CD4-positive, alpha-beta T cell treated with Interferon alpha-2 for 1 hour (primary cell): ENCODE measurements at places on chromosomes 16 and 17.

DNA sequence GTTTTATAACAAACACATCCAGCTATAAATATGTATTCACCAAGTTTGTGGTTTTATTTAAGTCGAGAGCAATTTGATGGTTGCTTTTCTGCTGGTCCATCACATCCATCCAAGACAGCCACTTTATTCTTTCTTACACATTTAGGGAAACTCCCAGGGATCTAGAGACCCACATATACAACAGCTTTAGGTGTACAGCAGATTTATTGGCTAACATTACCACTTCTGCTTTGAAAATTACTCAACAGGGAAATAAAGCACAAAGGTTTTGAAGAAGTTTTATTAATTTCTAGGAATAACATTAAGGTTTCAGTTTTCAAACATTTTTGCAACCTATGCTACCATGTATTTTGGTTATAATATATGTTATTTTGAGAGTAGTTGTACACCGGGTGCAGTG, 6.9 kb downstream of the ERCC4 start:
- DNase-seq, result no peak

GRCh38 chr17:80758481-80759376, 214.1 kb downstream of the RPTOR start:
- peak; percentile 49 for DNase-seq

DNA sequence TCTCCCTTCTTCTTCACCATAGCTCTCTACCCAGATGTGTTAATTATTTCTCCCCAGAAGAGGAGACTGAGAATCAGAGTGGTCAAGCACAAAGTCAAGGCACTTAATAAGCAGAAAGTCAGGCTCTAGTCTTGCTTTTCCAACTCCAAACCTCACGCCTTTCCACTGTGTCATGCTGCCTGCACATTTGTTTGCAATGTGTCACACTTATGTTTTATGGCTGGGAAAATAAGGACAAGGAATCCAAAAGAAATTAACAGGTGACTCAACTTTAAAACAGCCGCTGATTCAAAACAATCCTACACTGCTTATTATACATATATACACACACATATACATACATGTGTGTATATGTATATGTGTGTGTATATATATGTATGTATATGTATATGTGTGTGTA, 255.7 kb upstream of the DYNLRB2 start:
- no peak for DNase-seq

GRCh38 chr16:57807252-57807967, 5.1 kb upstream of the KIFC3 start:
- no peak for DNase-seq

GRCh38 chr17:21029036-21029435, 13.8 kb downstream of the USP22 start:
- no peak for DNase-seq

DNA sequence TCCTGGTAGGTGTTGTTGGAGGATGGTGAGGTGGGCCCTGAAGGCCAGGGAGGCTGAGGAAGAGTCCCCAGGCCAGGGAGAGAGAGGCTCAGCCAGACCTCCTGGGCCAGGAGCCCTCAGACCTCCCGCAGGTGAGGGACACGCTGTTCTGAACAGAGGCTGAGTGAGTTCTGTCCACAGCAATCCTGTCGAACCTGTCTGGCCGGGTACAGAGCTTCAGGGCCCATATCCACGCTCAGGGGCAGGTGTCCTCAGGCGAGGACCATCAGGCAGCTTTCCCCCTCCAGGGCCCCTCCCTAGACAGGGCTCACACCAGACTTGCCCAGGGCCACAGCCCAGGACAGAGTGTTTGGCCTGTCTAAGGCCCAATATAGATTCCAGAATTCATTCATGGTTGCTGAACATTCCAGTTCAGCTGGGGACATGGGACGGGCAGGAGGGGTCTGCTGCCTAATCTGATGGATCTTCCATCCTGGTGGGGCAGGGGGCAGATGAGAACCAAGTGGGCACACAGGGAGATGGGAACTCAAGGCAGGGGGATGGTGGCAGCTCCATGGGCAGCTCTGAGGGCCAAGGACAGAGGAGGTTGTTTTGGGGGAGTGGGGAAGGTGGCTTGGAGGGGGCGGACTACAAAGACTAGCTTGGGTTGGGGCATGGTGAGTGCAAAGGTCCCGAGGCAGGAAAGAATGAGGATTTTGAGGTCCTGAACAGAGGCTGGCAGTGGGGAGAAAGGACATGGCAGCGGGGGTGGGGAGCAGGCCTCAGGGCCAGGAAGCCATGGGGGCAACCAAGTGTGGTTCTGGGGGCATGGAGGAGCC, 23.4 kb upstream of the MPRIP start:
- DNase-seq, result no peak

GRCh38 chr17:41654678-41655607, 30.6 kb upstream of the KRT17 start:
- no peak for DNase-seq

DNA sequence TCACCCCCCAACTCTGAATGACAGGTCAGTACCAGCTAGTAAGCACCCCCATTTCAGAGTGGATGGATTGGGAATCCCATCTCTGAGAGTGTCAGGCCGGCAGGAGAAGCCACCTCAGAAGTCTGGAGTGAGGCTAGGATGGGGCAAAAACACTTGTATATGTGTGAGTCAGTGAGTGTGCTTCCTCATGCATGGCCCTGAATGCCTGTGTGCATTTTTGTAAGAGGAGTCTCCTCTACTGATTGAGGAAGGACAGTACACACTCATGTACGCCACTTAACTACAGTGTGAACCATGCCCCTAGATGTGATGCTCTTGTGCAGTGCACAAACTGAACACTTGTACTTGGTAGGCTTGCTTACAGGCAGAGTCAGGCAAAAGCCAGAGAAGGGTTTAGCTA, 22.3 kb upstream of the NAGS start:
- no peak for DNase-seq

GRCh38 chr16:86924537-86924936, 346.2 kb downstream of the FOXL1 start:
- no peak for DNase-seq

DNA sequence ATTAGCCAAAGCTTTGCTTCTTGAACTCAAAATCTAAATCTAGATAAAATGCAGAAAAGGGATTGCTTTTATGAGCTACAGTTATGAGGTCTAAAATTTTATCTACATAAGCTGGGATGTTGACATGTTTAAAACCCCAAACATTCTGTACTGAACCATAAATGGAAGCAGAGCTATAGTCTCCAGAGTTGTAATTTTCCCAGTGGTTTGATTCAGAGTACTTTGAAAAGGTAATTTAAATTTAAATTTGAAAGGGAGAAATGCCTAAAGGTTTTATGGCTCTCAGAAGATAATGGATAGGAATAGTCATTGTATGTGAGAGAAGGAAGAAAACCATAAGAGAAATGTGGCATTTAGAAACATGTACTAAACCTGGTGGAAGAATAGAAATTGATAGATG, 163.2 kb downstream of the PPM1E start:
- DNase-seq, result no peak

DNA sequence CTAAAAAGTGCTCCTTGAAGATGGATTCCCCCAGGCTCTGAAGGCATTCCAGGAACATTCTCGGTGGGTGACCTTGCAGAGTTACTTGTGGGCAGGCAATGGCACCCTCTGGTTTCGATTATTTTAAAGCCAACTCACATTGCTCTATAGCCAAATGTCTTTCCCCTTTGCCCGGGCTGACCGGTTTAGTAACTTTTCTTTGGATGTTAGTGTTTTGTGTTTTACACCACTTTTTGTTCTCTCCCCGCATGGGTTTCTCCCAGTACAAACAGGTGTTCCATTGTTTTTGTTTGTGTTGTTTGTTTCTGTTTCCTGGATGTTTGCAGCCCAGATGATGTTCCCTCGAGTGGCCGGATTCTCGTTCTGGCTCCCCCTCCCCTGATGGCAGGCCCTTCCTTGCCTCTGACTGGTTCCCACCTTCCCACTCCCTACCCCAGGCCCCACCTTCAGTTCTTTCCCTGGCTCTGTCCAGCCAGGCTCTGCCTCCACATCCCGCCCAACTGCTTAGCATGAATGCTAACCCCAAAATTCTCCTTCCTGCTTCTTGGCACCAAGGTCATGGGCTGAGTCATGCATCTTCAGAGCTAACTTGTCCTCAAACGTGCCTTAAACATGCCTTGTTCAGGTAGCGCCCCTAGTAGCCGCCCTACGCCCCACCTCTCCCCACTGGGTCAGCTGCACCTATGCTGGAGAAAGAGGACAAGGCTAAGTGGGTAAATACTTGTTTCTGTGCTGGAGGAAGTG, 40.6 kb downstream of the ELAC2 start:
- DNase-seq, result no peak

GRCh38 chr16:49980166-49980565, 44.9 kb upstream of the CNEP1R1 start:
- DNase-seq, result no peak

DNA sequence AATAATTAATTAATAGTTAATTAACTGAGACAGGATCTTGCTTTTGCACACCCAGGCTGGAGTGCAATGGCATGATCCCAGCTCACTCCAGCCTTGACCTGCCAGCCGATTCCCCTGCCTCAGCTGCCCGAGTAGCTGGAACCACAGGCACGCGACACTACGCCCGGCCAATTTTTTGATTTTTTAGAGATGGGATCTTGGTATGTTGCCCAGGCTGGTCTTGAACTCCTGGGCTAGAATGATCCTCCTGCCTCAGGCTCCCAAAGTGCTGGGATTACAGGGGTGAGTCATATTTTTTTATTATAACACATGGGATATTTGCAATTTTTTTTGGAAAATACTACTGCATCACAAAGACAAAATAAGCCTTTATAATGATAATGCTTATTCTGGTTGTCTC, 30.4 kb upstream of the BCAR1 start:
- no peak for DNase-seq

DNA sequence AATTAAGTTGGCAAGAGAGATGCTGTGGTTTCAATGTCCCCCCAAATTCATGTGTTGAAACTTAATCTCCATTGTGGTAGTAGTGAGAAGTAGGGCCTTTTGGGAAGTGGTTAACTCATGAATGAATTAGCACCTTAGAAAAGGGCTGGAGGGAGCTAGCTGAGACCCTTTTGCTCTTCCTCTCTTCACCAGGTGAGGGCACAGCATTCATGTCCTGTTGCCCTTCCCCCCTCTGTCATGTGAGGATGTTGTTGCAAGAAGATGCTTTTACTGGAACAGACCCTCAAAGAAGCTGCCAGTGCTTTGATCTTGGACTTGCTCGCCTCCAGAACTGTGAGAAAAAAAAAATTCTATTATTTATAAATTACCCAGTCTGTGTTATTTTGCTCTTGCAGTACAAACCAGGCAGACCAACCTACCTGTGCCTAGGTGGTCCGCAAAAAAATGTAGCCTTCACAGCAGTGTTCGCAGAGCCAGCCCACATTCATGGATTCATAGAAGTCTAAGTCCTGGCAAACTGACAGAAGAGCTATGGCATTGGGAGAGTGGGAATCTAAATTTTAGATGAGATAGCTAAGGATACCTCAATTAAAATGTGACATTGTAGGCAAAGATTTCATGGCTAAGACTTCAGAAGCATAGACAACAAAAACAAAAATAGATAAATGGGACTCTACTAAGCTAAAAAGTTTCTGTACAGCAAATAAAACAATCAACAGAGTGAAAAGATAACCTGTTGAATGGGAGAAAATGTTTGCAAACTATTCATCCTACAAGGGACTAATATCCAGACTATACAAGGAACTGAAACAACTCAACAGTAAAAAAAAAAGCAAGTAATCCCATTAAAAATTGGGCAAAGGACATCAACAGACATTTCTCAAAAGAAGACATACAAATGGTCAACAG, 32.0 kb upstream of the ABCA5 start:
- peak; percentile 14 for DNase-seq

DNA sequence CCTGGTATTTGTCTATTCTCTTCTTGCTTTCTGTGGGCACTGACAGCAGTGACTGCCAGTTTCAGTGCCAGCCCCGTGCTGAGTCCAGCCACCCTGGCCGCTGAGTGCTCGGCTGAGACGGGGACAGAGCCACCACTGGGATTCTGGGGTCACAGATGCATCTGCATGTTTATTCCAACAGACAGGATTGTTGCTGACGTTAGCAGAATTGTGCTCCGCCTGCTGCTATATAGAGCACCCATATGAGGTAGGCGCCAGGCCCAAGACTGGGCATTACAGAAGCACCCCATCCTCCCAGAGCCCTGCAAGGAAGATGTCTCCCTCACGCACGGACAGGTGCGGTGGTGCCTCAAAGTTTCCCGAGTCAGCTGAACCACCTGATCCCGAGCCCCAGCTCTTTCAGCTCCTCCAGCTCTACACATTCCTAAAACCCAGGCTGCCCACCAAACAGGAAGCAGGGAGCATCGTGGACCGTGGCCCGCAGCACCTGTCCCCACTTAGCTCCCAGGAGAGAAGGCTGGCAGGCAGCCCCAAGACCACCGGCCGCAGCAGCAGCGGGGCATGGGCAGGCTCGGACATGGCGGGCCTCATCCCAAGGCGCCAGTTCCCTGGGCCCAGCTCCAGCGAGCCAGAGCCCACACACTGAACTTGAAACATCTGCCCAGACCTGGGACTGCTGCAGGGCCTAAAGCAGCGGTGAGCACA, 44.9 kb upstream of the RASD1 start:
- no peak for DNase-seq

DNA sequence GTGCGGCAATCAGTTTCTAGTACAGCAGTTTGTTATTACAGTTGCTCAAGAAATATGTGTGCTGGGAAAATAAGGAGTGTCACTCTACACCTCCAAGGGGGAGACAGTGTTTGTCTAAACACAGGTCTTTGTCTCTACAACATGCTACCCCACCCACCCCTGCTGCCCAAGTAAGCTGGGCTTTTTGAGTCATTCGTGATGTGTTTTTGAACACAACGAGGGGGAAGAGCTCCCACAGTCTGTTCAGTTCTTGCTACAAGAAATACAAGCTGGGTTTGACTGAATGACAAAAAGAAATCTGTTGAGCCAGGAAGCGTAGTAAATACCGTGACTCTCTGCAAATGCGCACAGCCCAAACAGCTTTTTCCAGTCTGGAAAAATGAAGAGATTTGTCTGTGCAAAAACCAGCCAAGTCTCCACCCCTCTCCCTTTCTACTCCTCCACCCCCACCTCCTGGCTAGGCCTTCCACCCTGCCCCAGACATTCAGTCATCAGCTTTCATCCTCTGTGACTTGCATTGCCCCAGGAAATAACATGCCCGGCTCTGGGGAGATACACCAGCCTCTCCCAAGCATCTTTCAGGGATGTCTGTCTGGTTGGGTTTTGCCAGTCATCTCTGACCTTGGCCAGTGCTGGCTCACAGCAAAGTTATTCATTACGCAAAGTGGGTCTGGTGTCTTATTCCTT, 25.7 kb downstream of the CHD9 start:
- DNase-seq, result no peak

DNA sequence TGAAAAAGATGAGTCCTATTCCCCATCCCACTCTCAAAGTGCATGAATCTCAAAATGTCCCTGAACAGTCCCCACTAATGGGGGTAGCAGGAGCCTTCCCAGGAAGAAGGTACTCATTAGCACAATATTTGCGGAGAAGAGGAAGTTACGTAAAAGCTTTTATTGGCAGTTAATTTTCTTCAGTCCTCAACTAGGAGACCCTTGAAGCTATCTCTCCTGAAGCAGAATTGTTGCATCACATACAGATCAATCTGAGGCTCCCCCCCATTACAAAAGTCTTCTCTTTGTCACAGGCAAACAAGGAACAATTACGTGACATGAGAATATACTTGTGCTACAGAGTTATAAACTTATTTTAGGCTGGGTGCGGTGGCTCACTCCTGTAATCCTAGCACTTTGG, 14.2 kb downstream of the SLFN12L start:
- no peak for DNase-seq

- DNase-seq, result no peak
These were observed 38.9 kb upstream of the PLCG2 start for GRCh38 chr16:81740169-81740568.
